ENCODE measurements at places on chromosomes 7 and 10. TPM values are rescaled to one million over a fixed set of nuclear protein-coding genes. Genes with fewer than 3 reads are reported as not detected.

DNA sequence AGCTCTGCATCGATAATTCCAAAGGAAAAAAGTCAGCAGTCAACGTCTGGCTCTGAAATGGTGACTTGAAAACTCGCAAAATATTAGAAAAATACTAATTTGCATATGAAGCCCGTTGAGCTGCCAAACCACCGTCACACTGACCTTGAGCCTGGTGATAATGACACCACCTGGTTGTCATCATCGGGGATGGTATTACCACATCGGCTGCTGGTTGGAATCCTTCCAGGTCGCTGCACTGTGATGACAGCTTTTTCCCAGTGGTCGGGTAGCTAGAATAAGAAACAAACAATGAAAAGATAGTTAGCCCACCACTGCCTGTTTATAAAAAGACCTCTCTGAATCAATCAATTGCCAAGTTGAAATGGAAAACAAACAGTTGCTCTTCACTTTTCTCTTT, 41.6 kb downstream of the LAMB1 start:
- peak; percentile 65 for DNase-seq

GRCh38 chr10:131731780-131732630, 168.8 kb upstream of the PPP2R2D start:
- DNase-seq, result no peak

DNA sequence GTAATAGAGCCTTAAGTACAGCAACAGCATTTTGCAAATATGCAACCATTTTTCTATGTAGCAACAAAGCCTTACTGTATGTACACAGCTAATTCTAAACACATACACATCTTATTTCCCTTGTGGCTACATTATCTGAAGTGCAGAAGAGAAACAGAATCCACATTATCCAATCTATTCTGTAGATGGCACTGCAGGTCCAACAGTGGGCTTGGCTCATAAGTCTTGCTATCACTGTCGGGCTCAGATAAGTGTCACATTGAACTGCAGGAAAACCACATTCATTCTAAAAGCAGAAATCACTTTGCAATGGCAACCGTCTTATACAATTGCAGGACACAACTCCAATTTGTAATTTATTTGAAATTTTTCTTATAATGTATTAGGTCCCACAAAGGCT, 109.8 kb upstream of the NOBOX start:
- DNase-seq, result peak; percentile 3

The LRIT1 gene
- total RNA-seq, result not detected

The HMX2 gene
- not detected for total RNA-seq

DNA sequence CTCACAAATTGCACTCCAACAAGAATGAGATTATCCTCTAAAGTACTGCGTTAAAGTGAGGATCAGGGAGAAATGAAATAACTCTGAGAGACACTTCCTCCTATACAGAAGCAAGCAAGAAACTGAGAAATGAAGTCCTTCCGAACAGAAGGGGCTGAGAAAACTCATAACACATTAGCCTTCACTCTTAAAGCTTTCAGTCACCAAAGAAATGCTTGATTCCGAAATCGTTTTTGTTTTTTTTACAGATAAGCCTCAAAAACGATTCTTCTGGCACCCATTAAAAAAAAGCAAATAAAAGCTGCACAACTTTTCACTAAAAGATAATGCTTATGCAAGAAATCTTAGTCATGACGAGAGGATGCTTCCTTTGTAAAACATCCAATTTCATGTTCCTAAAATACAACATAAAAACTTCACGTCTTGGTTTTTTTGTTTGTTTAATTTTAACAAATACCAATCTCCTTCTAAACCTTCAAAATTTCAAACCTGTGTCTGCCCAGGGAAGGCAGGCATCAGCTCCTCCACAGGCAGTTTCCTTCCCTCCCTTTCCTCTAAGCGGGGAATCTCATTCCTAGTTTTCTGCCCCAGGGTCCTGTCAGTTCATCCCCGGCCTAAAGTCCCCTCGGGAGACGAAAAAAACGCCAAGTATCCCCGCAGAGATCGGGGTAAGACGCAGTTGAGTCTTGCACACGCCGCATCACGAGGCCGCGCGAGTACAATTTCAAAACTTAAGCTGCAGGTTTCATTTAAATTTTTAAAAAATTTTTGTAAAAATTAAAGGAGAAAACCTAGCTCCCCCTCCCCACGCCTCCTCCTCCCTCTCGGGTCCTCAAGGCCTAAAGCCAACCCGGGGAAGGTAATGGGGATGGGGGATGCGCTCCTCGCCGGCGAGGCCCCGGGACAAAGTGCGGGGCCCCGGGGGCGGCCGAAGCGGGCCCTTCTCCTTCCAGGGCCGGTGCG, 1.1 kb downstream of the BAZ1B start:
- peak; percentile 54 for DNase-seq

The PSMA2 gene
- total RNA-seq, result 55.1 TPM

DNA sequence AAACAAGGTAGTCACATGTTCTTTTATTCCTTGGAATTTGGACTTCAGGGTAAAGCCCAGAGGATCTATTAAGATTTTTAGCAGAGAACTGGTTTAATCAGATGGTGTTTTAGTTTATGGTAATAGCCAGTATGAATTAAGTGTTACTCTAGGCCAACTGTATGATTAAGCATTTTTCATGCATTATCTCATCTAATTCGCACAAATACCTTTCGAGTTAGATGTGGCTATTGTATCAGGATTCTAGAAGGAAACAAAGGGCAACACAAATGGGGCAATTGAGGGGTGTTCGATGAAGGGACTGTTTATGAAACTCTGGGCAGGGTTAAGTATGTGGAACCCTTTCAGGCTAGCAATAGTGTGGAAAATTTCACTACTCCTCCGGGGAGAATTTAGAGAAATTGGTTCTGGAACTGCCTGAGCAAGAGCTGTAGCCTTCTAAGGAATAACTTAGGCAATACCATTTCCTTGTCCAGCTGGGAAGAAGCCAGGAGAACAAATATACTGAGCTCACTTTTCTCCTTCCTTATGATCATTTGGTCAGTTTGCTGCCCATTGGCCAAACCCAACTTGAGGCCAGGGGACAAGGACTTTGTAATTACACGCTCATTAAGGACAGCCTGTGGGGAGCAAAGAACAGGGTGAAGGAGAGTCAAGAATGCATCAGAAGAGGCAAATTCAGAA, 319.0 kb upstream of the FZD1 start:
- DNase-seq, result peak; percentile 20

DNA sequence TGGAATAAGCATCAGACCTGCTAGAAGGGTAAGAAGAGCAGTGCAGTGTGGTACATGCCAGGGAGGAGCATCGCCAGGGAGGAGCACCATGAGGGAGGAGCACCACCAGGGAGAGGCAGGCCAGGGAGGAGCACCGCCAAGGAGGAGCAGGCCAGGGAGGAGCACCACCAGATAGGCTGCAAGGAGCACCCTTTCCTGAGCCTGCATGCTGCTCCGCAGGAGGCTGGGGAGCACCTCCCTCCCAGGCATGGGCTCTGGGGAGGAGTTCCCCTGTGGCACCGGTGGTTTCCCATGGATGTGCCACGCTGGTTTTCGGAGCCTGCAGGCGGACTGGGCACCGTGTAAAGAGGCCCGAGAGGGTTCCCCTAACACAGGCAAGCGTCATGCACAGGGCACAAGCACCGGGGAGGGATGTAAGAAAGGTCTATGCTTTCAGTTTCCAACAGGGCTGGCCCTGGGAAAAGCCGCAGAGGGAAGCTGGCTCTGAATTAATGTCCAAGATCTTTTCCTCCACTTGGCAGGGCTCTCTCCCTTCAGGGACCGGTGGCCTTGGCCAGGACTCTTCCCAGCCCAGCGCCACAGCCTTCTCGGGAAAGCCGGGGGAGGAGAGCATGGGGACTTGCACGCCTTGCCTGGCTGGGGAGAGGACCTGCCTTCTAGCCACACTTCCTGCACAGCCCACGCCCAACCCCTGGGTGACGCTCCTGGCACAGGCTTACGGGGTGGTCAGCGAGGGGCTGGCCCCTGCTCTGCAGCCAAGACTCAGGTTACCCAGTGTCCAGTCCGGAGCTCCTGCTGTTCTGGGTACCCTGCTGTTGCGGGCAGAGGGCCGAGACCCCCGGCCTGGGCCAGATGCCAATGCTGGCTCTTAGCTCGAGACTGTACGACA, 11.5 kb upstream of the GPER1 start:
- DNase-seq, result no peak

- DNase-seq, result peak; percentile 5
Measured at GRCh38 chr7:103141753-103142404, 7.0 kb downstream of the NAPEPLD start.

DNA sequence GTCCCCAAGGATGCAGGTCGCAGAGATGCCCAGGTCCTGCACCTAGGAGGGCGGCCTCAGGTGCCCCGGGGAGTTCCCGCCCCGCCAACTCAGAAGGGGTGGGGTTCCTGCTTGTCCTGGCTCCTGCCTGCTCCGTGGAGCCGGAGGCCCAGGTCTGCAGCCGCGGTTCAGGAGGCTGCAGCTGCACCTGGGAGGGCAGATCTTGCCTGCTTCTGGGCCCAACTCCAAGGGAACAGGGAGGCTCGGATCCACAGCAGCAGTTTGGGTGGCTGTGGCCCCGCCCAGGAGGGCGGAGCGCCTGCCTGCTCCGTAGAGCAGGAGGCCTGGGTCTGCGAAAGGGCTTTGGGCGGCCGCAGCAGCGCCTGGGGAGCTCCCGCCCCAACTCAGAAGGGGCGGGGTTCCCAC, 108.2 kb upstream of the EGR2 start:
- DNase-seq, result no peak

GRCh38 chr10:9824631-9825071, 1193.0 kb upstream of the CELF2 start:
- no peak for DNase-seq

The KLF14 gene
- under 0.01 TPM for total RNA-seq

- DNase-seq, result peak; percentile 21
Measured at GRCh38 chr7:122883049-122883680, 3.1 kb downstream of the CADPS2 start.

DNA sequence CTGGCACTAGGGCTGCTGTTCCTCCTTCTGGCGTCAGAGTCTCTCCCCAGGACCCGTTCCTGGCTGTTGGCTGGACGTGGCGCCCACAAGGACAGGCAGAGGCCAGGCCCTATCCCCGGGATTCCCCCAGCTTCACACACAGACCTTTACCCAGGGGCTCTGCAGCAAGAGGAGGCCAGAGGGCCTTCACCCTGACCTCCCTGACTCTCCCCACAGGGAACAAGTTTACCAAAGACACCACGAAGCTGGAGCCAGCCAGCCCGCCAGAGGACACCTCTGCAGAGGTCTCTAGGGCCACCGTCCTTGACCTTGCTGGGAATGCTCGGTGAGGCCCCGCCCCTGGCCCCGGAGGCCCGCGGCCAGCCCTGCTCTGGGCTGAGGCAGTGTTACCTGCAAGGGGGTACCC, 82.2 kb downstream of the GTF2IRD1 start:
- no peak for DNase-seq

DNA sequence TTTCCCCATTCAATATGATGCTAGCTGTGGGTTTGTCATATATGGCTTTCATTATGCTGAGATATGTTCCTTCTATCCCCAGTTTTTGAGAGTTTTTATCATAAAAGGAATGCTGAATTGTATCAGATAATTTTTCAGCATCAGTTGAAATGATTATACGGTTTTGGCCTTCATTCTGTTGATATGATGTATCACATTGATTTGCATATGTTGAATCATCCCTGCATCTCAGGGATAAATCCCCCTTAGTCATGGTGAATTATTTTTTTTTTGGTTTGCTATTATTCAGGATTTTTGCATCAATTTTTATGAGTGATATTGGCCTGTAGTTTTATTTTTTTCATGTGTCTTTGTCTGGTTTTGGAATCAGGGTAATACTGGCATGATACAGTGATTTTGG, 1152.3 kb upstream of the C7orf33 start:
- no peak for DNase-seq

DNA sequence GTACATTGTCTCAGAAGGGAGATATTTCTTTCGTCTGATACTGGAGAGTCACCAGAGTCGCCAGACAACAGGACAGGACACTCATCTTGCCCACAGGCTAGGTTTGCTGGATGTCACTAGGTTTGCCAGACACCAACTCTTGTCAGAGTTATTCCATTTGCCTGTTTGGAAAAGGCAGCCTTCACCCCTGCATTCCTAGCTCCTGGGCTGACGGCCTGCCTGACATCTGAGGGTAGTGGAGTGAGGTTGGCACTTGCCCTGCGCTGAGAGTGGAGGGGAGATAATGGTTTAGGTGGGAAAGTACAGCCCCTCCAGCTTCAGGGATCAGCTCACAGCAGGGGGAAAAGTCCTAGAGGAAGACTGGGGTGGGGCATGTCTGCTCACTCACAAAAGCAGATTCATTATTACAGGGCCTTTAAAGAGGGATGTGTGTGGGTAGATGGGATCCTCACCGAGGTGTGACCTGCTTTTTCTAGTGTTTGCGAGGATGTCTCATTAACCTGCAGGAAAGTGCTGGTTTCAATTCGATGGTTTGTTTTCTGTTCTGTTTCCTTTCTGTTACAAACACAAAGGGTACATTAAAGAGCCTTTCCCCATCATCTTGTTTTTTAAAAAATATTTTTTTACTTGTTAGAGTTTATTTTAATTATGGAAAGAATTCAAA, 79.3 kb upstream of the TNS3 start:
- no peak for DNase-seq

The XRCC2 gene
- total RNA-seq, result 3.5 TPM

All from fibroblast of villous mesenchyme (primary cell).